MM.1S (cell line): ENCODE measurements at places on chromosomes 2 and 18.

GRCh38 chr18:71443706-71444480 is 1100.2 kb downstream of the CBLN2 start:
- DNase-seq, result no peak

- no peak for DNase-seq
Observed at GRCh38 chr18:48197819-48198218, 211.4 kb downstream of the ZBTB7C start.

DNA sequence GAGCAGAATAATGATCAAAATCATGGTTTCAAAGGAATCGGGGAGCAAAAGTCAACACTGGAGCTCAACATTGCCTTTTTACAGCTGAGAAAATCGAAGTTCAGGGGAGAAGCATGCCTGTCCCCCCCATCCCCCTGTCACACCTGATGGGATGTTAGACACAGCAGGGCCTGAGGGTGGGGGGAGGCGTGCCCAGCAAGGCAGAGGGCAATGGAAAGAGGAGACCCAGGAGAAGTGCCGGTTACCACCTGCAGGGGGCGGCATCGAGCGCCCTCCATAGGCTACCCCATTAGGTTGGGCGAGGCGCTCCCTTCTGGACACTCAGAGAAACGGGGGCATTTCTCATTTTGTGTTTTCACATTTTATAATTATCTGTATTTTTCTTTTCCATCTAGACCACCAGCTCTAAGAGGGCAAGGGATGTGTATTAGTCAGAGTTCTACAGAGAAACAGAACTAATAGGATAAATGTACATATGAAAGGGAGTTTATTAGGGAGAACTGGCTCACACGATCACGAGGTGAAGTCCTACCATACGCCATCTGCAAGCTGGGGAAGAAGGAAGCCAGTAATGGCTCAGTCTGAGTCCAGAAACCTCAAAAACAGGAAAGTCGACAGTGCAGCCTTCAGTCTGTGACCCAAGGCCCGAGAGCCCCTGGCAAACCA is 271.3 kb downstream of the LRATD1 start:
- peak; percentile 47 for DNase-seq

DNA sequence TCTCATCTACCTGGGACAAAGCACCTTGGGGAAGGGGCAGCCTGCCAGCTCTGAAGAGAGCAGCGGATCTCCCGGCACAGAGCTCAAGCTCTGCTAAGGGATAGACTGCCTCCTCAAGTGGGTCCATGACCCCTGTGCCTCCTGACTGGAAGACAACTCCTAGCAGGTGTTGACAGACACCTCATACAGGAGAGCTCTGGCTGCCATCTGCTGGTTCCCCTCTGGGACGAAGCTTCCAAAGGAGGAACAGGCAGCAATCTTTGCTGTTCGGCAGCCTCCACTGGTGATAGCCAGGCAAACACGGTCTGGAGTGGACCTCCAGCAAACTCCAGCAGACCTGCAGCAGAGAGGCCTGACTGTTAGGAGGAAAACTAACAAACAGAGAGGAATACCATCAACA is 549.9 kb upstream of the LRATD1 start:
- DNase-seq, result no peak

- DNase-seq, result no peak
Observed at GRCh38 chr18:10100941-10101701, 187.3 kb downstream of the VAPA start.

DNA sequence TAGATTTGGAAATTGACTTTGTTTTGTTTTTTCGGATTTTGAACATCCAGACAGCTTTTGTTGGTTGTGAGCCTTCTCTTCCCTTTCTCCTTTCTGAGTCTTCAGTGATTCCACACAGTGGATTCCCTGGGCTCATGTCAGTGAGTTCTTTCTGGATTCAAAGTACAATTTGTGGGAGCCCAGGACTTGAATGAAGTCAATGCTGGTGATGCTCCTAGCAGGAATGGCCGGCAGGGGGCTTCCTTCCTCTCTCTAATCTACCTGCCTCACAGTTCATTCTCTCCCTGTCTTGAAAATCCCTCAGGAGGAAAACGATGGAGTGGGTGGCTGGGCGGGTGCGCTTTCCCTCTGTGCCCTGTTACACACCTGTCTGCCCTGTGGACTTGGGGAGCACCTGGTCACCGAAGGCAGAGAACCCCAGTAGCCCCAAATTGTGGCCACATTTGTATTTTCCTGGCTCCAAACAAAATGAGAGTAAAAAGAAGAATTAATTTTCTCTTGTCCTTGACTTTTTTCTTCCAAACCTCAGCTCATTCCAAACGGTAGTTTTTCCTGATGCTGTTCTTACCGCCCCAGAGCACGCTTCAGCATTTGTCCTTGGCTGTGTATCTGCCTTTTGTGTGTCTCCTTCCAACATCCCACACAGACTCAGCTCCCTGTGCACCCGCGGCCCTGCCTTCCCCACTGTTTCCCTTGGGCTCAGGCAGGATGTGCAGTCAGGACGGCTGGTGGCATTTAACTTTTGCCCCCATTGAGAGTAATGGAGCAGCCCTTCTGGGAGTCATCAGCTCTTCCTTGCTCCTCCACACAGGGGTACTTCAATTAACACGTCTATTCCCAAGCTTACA is 86.6 kb downstream of the MARCO start:
- DNase-seq, result peak; percentile 44

DNA sequence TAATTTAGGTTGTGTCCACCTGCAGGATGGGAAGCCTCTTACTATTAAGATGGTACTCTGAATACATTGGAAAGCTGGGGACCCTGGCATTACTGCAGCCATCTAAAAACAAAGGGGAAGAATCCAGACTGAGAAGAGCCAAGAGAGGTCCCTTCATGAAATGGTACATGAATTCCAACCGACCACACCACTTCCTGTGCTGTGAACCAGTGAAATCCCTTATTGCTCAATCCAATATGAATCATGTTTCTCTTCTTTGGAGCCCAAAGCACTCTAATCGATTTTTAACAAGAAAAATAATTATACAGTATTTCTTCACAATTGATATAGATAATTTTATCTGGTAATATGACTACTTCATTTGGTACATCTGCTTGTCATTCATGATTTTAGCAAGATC is 479.7 kb upstream of the RAB6C start:
- DNase-seq, result no peak

GRCh38 chr2:27720004-27720551 is 51.4 kb upstream of the MRPL33 start:
- no peak for DNase-seq

DNA sequence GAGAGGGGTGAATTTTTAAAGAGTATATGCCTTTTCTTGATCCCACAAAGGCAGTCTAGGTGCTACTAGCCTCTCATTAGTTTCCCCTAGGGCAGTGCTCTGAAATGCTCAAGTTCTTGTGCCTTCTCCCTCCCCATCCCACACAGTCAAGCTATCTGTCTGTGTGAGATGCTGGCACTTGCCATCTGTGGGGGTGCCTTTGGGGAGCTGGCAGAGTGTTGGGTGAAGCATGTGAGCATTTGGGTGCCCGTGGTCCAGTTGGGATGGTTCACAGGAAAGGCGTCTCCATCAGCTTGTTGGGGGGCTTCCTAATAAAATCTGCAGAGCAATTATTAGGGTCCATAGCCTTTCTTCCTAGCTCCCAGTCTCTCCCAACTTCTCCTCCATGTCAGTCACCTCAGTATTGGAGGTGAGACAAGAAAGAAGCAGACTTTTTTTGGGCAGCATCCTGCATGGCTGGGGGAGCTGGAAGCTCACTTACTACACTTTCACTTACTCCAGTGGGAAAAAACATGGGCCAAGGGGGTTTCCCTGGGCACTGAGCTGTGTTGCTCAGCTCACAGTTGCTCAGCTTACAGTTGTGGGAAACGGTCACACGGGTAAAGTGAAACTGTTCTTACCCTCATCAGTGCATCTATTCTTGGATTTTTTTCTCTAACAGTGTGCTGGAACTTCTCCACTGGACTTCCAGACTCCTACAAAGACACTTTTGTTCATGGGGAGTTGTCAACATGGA is 29.3 kb downstream of the COLEC11 start:
- DNase-seq, result no peak

DNA sequence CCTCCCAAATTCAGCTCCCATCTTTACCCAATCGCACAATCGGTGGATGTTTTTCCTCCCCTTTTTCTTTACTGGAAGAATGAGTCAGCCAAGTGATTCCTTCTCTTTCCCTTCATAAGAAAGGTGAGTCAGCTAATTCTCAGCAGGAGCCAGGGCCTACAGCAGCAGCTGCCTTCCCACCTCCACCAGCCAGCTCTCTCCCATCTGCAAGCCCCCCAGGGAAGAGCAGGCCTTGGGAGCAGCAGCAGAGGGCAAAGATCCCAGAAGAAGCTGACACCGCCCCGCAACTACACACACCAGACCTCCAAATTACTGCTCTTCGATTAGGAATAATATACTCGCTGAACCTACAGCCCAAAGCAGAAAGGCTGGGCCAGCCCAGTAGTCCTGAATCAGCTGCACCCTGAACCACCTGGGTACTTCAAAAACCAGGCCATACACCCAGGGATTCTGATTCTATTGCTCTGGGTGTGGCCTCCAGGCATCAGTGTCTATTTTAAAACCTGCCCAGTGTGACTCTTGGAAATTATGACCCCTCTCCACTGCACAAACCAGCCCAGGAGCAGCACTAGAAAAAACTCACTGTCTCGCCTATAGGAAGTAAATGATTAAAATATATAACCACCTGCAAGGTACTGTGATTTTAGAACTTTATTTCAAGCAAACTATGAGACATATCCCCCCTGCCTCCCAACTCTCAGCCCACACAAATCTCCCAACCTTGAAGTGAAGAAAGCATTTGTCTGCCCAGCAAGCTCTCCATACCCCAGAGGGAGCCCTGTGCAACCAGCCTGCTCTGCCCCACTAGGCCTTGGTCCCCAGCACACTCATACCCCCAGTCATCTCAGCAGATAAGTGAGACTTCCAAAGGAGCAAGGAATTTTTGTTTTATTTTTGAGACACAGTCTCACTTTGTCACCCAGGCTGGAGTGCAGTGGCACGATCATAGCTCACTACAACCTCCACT is 7.3 kb downstream of the SFXN5 start:
- no peak for DNase-seq

- no peak for DNase-seq
Observed at GRCh38 chr18:39587586-39587985, 2022.0 kb upstream of the CELF4 start.

GRCh38 chr2:217722883-217723472 is 279.8 kb downstream of the TNS1 start:
- no peak for DNase-seq

- no peak for DNase-seq
Observed at GRCh38 chr2:204888222-204888621, 342.9 kb downstream of the PARD3B start.

DNA sequence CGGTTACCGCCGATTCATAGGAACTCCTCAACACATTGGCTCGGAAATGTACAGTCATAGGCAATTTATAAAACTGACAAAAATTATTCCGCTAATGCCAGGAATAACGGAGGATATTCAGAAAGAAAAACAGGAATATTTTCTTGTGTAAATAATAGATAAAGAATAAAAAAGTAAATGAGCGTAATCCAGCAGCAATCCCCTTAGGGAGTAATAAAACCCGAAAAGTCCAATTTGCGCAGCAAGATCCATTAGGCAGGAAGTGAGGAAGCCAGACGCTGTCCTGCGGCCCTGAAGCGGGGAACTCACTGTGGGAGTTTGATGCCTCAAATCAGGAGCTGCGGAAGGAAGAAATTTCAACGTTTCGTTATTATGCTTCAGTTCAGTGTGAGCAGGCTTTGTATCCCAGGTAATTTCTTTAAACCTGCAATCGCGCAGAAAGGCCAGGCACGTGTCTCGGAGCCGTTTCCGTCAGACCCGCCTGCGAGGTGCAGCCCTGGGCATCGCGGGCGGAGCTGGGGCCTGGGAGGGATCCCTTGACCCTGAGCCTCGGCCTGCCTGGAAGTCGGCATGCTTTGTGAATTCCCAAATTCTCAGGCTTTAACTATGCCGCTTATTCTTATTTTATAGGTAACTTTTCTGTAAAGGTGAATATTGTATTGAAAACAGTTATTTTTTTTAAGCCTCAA is 180.9 kb upstream of the ALKAL2 start:
- no peak for DNase-seq

DNA sequence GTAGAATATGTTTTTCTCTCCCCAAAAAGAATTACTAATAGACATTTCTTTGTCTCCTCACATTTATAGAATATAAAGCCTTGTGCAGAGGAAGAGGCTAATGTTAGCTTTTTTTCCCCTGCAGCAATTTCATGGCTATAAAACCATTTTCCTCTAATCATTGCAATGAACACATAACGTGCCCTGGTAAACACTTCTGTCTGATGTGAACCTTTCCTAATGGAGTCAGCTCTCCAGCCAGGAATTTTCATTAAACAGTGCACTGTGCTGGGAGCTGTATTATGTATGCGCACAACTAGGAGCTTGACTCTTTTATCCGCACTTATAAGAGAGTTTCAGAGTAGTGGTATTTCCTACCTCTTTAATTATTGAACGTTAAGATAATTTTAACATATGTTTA is 63.9 kb upstream of the SPATS2L start:
- no peak for DNase-seq

DNA sequence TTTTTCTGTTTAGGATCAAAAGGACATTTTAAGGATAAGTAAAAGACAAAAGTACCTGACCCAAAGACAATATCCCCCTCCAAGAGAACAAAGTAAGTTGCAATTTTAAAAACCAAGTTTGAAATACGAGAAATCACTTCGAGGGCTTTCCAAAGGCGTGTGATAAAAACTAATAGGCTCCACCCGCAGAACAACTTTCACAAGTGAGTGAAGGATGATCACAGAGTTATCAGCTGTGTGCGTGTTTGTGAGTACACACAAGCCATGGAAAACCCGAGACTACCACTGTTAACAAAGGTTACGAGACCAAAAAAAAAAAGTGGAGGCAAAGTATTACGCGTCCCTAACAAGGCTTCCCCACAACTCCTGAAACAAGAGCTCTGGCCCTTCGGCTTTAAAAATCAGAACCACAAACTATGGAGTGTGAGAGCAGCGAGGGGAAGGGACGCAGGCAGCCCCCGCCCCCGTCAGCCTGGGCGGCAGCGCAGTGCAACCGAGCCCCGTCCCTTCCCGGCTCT is 719 bp downstream of the SMAD2 start:
- DNase-seq, result peak; percentile 55
